ENCODE measurements at places on chromosomes 3 and 15.

DNA sequence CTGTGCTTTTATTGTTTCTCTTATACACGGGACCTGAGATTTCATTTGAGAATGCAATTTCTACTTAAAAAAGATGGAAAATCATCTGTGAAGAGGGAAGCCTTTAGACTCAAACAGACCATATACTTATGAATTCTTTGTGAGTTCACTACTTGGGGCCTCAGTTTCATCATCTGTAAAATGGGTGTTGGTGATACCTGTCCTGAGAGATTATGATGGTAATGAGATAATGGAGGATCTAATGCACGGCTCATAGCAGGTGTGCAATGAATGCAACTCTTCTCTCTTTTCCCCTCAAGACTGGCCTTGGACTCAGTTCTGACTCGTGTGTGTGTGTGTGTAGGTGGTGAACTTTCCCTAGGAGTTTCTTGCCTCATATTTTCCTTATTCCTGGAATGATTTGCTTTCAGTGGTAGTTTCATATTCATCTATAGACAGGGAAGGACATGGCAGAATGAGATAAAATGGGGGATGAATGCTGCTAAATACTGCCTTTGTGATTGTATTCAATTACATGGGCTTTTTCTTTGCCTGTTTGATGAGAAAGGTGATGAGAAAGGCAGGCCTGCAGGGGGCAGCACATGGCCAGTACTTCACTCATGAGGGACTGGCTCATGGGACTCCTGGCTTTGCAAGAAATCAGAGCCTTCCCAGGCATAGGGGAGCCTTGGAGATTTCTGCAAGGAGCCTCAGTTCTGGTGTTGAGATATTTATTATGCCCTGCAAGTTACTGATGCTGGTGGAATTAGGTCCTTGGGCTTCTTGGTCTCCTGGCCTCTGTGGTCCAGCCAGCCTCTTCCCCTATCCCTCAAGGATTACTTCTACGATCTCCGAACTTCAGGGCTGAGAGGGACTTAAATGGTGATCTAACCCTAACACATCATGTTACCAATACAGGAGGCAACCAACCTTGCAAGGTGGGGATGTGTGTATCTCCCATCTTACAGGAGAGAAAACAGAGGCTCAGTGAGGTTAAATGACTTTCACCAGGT is 70.7 kb downstream of the RPLP1 start:
- peak; percentile 83 for DNase-seq

- DNase-seq, result peak; percentile 4
These were observed 24.8 kb downstream of the GABRA5 start for GRCh38 chr15:26891448-26892181.

DNA sequence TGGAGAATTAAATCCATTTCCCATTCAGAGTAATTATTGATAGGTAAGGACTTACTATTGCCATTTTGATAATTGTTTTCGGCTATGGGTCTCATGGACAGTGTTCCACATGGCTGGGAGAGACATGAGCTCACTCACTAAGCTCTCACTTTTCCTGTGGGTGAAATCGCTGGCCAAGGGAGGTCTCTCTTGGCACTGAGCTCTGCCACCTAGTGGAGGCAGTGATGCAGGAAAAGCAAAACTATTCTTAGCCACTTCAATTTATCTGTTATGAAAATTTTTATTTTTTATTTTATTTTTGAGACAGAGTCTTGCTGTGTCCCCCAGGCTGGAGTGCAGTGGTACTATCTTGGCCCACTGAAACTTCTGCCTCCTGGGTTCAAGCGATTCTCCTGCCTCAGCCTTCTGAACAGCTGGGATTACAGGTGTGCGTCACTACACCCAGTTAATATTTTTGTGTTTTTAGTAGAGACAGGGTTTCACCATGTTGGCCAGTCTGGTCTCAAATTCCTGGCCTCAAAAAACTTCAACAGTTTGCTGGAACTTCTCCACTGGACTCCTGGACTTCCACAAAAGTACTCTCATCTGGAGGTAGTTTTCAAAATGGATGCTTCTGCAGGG is 4.7 kb upstream of the RNF13 start:
- peak; percentile 68 for DNase-seq

- DNase-seq, result no peak
These were observed 43.9 kb downstream of the MUC4 start for GRCh38 chr3:195767792-195768191.

- no peak for DNase-seq
These were observed 16.4 kb downstream of the PLEKHO2 start for GRCh38 chr15:64858021-64858575.

GRCh38 chr15:25803036-25803435 is 60.1 kb downstream of the ATP10A start:
- no peak for DNase-seq

DNA sequence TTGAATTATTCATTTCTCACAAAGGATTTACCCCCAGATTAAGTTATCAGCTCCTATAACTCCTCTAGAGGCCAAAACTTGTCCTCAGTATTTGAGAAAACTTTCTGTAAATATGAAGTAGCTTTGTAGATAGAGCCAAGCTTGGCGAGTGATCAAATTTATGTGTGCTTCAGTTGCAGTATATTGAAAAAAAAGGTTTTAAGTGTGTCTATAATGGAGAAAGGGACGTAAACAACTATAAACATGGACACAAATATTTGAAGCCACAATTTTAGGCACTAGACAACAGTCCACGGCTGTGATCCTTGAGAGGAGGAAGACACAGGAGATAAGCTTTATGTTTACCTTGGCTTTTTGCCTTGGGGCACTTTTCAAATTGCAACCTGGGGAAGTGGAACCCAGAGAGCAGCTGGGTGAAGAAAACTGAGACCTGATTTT is 118.7 kb downstream of the THRB start:
- DNase-seq, result no peak

GRCh38 chr3:4841776-4842440 is 137.3 kb upstream of the BHLHE40 start:
- DNase-seq, result no peak

GRCh38 chr15:48421362-48421761 is 90.1 kb downstream of the DUT start:
- DNase-seq, result no peak

GRCh38 chr15:74383695-74384565 is 16.5 kb upstream of the CYP11A1 start:
- DNase-seq, result no peak

- no peak for DNase-seq
These were observed 118.6 kb downstream of the ANO10 start for GRCh38 chr3:43503067-43503728.

DNA sequence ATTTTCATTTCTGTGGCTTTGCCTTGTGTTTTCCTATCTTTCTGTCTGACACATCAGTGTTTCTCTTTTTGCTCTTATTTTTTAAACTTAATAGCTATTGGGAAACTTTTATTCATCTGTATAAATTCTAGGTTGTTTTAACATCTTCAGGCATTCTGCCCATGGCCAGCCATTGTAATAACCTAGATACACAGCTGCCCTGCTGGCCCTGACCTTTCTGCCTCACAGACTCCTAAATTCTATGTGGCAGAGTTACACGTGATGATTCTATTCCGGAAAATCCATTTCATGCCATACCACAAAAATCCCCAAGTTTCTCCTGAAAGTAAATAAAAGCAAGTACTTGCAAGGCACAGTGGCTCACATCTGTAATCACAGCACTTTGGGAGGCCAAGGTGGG is 150.1 kb downstream of the UACA start:
- DNase-seq, result no peak

GRCh38 chr3:17911986-17912760 is 169.7 kb upstream of the TBC1D5 start:
- no peak for DNase-seq

- DNase-seq, result no peak
These were observed 149.0 kb upstream of the UBE3A start for GRCh38 chr15:25587616-25588340.

DNA sequence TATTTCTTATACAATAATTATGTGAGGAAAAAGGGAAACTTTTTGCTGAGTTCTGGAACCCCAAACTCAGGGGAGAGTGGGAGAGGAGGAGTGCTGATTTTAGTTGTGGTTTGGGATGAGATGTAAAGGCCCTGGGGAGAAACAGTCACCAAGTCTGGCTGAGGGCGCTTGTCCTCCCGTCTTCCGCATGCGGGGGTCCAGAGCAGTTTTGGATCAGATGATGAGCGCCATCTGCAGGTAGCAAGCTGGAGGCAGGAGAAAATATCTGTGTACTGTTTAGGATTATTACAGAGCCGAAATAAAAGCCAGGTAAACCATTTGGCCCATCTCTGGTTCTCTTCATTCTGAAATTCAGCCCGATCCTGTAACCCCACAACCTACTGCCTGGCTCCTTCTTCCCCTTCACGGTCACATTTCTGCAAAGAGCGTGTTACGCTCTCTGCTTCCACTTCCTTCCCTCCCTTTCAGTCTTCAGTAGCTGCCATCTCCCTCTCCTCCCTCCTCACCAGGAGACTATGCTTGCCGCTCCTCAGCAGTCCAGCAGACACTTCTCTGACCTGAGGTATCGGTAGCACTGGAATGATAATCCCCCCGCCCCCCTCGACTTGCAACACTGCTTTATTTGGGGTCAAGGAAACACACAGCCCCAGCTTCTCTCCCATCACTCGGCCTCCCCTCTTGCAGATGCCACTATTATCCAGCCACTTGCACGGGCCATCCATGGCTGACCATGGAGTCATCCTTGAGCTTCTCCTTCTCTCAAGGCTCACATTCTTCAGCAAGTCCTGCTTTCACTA is 1.4 kb upstream of the PARP14 start:
- peak; percentile 73 for DNase-seq

- no peak for DNase-seq
These were observed 110.3 kb upstream of the MITF start for GRCh38 chr3:69628951-69629350.

- DNase-seq, result no peak
These were observed 157.5 kb downstream of the CTNNB1 start for GRCh38 chr3:41356775-41357174.

- DNase-seq, result no peak
These were observed 124.5 kb downstream of the PEAK1 start for GRCh38 chr15:77295446-77295845.

- no peak for DNase-seq
These were observed 21.2 kb downstream of the IL5RA start for GRCh38 chr3:3089017-3089416.

- no peak for DNase-seq
These were observed 234.7 kb downstream of the PLCL2 start for GRCh38 chr3:17119201-17120072.

DNA sequence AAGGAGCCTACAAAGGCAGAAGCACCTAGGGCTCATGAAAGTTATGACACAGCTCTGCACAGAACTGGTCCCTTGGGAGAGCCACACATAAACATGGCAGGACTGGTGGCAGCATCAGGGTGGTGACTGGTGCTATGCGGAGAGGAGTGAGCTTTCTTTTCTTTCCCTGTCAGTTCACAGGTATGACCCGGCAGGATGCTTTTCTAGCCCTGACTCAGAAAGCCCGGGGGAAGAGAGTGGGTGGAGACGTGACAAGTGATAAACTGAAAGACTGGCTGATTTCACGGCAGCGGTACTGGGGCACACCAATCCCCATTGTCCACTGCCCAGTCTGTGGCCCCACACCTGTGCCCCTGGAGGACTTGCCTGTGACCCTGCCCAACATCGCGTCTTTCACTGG is 103.0 kb downstream of the LARS2 start:
- DNase-seq, result no peak

DNA sequence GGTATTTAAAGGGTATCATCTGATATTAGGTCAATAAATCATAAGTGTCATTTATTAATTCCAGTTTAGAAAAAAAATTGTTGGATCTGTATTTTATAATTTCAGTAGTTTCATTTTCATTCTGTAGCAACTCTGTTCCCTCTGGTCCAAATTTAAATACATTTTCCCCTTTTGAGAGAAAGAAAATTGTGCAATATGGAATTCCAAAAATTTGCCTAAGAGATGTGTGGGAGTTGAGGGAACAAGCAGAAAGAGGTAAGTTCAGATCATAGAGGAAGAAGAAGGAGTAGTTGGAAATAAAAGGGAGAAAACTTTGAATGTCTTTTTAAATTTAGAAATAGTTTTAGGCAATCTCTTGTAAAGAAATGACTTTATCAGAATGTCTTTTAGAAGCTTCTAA is 48.9 kb upstream of the MME start:
- DNase-seq, result no peak

- DNase-seq, result no peak
These were observed 1036.6 kb downstream of the NTRK3 start for GRCh38 chr15:87219650-87220615.

DNA sequence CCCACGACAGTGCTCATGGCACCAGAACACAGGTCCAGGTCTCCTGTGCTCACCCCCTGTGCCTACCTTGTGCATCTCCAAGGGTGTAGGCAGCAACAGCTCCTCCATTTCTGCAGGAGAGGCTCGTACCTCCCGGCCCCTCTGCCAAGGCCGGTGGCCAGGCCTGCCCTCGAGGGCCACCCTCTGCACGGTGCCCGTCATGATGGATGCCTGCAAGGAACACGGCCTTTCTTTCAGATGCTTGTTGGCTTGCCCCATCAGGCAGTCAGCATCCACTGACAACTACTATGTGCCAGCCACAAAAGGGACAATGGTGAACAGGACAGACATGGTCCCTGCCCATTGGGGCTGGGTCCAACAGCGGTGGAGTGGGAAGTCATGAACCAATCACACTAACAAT is 43.8 kb downstream of the GRIP2 start:
- no peak for DNase-seq

GRCh38 chr15:93274257-93274656 is 185.2 kb upstream of the RGMA start:
- no peak for DNase-seq

GRCh38 chr15:69780374-69780773 is 317.3 kb downstream of the TLE3 start:
- no peak for DNase-seq

DNA sequence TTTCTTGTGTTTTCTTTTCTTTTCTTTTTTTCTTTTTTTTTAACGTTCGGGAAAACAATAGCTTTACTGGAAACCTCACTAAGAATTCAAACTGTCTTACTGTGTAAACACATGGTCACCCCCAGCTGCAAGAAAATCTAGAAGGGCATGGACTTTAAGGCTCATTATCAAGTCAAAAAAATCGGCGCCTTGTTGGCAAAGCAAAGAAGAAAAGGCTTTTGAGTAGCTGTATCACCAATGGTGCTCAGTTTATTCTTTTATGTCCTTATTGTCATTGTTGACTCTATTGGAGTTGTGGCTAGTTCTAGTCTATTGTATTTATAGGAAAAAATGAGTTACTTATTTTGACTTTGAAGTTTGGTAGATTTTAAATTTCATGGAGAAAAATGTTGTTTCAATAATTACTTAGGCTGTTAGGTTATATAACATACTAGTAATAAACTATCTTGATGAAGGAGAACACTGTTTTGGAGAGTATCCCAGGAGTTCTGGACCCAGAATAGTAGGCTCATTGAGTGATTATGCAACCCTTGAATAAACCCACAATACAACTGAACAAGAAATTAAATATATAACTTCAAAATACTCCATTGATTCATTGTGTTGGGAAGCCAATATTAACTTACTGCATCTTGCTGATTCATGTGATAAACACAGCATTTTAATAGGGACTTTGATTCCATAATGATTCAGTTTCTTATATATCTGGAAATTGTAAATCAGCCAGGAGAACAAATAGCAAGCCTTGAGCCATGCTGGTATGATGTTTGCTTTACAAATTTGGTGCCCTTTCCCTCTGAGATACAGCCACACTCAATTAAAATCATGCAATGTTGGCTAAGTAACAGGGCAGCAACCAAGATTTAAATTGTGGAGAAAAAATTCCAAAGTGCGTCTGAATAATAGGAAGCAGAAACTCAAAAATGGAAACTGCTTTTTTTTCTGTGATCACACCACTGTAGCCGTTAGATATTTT is 27.8 kb upstream of the GOLIM4 start:
- no peak for DNase-seq

GRCh38 chr15:56763141-56763895 is 30.0 kb upstream of the ZNF280D start:
- DNase-seq, result no peak

Measured in NCI-H1436 (cell line).